ENCODE measurements at places on chromosomes 16 and 17.

DNA sequence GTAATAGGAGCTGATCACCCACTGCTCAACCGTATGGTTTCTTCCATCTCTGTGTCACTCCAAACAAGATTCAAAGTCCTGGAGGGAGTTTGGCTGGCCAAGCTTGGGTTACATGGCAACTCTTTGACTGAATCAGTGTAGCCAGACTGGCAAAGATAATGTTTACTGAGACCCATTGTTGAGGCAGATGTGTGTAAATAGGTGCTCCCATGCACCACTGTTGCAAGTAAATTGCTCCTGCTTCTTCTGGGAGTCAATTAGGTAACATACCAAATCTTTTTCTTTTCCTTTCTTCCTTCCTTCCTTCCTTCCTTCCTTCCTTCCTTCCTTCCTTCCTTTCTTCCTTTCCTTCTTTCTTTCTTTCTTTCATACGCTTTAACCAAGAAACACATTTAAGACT, 86.3 kb upstream of the DHX40 start:
- DNase-seq, result no peak

DNA sequence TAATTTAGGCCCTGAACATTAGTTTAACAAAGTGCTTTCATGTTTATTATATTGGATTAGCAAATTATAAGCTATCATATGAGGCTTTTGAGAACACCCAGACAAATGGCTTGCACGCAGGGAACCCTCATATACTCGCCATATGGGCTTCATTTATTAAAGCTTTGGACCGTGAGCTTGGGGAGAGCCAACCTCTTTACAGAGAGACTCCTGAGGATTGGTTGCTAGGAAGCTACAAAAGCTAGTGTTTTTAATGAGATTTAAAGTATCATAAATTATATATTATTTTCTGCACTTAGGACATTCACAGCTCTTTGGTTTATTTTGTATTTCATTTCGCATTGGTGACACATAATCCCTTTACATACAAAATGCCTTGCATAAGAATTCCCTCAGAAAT, 193.8 kb upstream of the TOX3 start:
- no peak for DNase-seq

- no peak for DNase-seq
Observed at GRCh38 chr17:57418463-57419246, 162.3 kb downstream of the MSI2 start.

DNA sequence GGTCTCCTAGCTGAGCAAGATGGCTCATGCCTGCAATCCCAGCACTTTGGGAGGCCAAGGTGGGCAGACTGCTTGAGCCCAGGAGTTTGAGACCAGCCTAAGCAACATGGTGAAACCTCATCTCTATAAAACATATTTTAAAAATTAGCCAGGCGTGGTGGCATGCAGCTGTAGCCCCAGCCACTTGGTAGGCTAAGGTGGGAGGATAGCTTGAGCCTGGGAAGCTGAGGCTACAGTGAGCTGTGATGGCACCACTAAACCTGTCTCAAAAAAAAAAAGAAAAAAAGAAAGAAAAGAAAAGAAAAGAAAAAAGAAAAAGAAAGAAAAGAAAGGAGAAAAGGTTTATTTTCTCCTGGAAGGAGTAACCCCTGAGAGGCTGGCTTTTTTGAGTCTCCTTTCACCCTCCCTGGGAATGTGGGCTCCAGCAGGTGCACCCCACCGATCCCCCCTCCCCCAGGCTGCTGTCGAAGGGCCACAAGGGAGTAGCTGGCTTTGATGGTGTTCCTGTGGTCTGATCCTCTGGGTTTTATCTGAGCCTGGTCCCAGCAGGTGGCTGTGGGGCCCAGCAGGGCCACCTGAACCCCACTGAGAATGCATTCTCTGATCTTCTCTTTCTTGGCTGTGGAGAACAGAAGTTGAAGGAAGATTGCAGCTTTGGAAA, 29.9 kb upstream of the TNRC6C start:
- DNase-seq, result no peak

GRCh38 chr16:85935974-85936760, 37.2 kb downstream of the IRF8 start:
- no peak for DNase-seq

- DNase-seq, result no peak
Observed at GRCh38 chr16:81491541-81492188, 47.1 kb downstream of the CMIP start.

DNA sequence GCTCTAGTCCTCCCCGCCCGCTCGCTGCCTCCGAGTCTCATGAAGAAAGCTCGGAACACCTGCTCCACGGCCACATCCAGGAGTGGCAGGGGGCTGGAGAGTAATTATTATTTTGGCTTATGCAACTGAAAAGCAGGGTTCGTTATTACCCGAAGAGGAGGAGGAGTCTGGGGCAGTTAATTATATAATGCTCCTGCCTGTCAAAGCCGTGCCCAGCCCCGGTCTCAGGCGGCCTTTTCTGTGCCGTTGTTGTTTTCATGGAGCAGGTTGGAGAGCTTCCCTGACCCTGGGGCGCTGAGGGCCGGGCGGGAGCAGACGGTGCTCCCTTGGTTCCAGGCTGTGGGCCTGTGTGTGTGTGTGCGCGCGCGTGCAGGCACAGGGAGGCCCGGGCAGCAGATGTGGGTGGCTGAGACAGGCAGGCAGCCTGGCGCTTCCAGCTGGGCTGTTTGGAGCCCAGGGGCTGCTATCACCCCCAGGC, 2.4 kb downstream of the JPH3 start:
- no peak for DNase-seq

GRCh38 chr16:61813339-61813738, 222.9 kb downstream of the CDH8 start:
- DNase-seq, result no peak

DNA sequence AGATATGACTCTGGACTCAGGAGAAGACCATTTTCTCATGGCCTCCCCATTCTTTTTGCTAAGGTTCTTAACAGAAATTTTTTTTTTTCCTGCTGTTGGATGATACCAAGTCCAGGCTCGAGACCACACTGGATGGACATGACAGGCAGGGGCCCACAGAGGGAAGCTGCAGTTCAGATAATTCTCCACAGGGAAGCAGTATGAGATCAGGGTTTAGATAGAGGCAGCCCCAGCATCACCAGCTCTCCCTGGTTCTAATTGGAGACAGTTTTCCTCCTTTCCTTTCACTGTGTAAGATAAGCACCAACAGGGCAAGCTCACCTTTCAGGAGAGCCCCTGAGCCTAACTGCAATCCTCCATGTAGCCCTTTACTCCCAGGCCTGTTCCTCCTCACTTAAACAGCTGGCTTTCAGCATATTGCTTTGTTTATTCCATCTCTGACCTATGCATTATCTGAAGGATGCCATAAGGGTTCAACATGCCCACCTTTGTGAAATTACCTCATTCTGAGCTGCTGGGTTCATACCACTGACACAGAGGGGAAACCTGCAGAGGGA, 108.1 kb downstream of the SNX11 start:
- peak; percentile 54 for DNase-seq

DNA sequence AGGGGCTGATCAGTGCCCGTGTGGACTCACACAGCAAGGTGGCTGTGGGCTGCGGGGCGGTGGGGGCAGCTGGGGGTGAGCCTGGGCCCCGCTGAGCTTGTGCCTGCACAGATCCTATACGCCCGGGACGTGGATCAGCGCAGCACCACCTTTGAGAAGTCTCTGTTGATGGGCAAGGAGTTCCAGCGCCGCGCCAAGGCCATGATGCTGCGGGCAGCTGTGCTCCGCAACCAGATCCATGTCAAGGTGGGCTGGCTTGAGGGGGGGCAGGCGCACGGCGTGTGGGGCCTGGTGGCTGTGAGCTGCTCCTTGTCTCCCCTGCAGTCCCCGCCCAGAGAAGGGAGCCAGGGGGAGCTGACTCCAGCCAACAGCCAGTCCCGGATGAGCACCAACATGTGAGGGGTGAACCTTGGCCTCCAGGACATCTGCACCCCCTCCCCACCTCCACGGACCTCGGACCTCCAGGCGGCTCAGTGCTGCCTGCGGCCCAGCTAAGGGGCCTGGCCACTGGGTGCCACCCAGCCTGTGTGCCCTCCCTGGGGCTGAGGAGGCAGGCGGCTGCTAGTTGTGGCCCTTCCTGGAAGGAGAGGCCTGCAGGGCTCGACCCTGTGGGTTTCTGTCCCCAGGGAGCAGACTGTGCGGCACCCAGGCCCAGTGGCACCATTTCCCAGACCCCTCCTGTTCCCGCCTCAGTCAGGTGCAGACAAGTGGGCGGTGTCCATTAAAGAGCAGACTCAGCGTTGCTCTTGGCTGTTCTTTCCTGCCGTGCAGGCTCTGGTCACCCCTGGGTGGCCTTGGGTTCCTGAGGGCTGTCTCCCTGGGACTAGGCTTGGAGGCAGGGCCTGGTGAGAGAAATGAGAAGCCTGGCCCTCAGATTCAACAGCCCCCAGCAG, 5.3 kb downstream of the GPS1 start:
- DNase-seq, result no peak

- DNase-seq, result no peak
Observed at GRCh38 chr17:1011760-1012735, 15.1 kb downstream of the TIMM22 start.

- no peak for DNase-seq
Observed at GRCh38 chr17:51456942-51457341, 196.6 kb downstream of the UTP18 start.

DNA sequence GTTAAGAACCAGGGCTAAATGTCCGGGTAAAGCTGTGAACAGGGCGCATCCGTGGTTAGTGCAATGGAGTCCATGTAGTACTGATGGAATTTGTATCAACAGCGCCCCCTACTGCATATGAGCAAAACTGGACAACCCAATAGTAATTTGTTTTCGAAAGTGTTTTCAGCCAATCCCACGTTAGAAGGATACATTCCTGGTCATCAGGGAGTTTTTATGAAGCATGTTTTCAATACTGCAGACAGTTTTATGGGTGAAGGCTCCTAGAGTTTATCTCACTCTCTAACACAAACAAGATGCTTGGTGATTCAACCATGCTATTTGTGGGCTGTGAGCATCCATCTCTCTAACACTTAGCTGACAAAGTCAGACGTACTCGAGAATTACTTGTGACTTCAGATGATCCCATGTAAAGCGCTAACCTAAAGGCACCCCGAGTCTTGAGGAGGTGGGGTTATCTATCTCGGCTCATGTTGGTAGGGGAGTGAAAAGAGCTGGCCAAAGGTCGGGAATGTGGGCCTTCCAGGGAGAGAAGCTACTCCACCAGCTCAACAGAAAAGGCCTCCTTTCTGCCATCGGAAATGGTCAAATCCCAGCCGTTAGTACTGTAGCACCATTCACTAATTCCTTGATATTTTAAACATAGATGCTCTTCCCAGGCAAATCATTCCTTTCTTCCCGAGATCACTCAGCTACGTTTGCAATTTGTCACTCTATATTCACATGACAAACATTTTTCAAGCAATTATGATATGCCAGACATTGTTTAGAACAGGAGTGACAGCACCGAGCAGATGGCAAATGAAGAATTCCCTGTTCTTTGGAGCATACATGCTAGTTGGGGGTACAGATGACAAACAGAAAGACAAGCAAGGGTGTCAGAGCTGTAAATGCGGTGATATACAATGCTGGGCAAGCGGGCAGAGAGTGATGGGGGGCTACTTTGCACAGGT, 46.9 kb upstream of the HNF1B start:
- no peak for DNase-seq

- no peak for DNase-seq
Observed at GRCh38 chr17:27544350-27545131, 86.4 kb upstream of the LGALS9 start.

DNA sequence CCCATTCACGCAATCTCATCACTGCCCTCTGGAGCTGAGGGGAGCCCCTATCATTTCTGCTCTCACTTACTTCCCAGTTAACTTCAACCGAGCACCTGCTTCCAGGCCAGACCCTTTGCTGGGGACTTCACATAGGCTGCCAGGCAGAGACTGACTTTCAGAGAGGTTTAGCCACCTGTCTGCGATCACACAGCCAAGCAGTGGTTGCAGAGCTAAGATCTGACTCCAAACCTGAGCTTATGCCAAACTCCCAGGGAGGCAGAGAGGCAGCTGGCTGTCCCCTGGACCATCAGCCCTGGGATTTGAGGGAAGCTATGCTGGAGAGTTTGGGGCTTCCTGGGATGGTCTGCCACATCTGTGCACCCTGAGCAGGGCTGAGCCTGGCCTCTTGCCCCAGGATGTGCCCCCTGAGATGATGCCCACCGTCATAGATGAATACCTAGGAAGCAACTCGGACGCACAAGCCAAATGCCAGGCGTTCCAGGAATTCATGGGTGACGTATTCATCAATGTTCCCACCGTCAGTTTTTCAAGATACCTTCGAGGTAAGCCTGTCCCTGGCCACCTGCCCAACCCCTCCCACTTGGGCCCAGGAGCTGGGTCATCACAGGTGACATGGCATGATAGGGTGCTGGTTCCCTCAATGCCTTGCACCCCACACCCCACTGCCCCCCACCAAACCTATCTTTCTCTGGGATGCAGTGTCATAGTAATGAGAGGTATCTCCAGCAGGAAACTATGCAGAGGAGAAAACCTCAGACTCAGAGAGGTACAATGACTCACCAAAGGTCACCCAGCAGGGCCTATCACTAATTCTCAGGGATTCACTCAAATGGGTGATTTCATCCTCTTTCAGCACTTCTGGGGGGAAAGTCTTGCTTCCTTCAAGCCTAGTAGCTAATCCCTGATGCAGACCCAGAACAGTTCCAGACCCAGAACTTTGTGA, 10.0 kb downstream of the CES3 start:
- DNase-seq, result peak; percentile 49

DNA sequence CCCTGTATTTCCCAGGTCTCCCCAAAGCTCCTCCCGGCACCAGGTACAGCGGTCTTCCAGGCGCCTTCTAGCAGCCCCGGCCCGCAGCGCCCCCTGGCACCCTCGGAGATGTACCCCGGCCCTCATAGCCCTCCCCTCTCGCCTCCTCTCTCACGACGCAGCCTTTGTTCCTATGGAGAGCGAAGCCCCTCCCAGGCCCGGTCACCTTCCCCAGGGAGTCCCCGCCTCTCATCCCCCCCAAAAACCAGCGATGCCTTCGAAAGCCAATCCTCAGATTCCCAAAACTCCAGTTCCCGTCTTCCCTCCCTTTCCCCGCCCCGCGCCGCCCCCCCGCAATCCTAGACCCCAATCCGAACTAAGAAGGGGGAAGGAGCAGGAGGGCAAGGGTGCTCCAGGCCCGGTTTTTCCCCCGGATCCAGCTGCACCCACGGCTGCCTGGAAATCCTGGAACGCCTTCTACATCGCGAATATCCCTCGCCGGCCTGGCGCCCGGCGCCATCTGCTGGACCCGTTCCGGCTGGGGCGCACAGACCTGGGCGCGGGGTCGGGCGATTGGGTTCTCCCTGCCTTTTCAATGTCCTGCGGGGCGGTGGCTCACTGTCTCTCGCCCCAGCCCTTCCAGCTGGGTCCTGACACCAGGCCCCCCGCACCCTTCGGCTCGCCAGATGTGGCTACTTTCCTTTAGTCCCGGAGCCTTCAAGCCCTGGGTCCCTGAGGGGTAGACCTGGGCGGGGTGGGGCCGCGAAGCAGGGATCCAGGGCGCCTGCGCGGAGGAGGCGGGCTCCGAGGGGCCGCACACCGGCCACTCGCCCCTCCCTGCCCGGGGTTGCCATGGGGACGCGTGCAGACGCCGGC, at the start of gene DNAH2:
TSS of gene DNAH2 (plus strand) at position 844 of the 855 bp plus-strand sequence. CDS start 1,991 bp downstream, outside the sequence.
- DNase-seq, result peak; percentile 77

Measured in RWPE1 (cell line).